ENCODE measurements at places on chromosomes 1 and 21.

- H3K27ac ChIP-seq = no peak overlapping the region
- H3K4me1 ChIP-seq = no peaks in the 10 kb centered on the region
- no peaks in the 10 kb centered on the region for H3K27me3 ChIP-seq
- no peak for DNase-seq
- H3K36me3 ChIP-seq = no peaks in the 10 kb centered on the region
- no peak overlapping the region for H3K4me3 ChIP-seq
Observed at GRCh38 chr1:22426781-22427180, 24.9 kb upstream of the ZBTB40 start.

GRCh38 chr1:84078842-84079202 is 65.2 kb upstream of the PRKACB start:
- peaks cover 13% of the 10 kb centered on the region for H3K4me1 ChIP-seq
- DNase-seq = no peak
- H3K27me3 ChIP-seq = no peaks in the 10 kb centered on the region

DNA sequence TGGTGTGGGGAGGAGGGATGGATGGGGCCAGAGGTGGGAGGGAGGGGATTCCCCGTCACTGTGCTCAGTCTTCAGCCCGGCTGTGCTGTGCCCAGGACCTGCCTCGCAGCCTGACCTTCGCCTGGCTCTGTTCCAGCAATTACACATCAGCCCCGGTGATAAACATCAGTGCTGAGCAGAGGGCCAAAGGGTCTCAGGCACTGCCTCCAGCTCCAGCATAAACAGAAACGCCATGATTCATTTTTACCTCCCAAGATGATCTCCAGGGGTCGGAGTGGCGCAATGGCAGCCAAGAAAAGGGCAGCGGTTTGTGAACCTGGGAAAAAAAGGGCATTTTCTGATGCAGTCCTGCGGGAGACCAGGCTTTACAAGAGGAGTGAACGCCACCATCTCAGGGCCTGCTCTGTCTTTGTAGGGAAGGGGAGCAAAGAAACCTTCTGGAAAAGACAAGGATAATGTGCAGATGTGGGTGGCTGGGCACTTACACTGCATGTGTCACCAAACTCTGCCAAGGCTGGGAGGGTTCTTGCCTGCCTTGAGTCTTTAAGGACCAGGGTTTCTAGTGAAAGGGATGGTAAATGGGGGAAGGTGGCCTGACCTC is 28.1 kb downstream of the SHISA4 start:
- peak; percentile 91 for DNase-seq
- peaks cover 28% of the 10 kb centered on the region for H3K4me1 ChIP-seq
- peak overlapping the region; percentile 72 for H3K27ac ChIP-seq
- no peak overlapping the region for H3K4me3 ChIP-seq

DNA sequence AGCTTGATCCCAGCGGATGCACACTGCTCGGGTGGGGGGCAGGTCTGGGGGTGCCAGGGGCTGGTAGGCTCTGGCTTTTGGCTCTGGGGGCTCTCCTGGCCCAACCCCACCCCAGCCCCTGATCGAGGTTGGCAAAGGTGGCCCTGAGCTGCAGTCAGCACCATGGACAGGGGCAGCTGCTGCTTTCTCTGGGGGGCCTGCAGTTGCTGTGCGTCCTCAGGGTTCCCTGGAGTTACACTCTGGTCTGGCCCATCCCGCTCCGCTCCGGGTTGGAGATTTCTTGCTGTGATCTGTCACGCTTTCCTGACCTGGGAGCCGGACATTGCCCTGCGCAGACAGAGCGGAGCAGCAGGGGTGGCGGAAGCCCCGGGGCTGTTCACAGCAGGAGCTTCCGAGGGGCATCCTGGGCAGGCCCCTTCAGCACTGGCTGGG is 8.0 kb upstream of the PLCH2 start:
- H3K36me3 ChIP-seq = no peaks in the 10 kb centered on the region
- peak; percentile 86 for DNase-seq
- H3K4me1 ChIP-seq = peaks cover 3% of the 10 kb centered on the region
- peaks cover 5% of the 10 kb centered on the region for H3K27me3 ChIP-seq
- H3K4me3 ChIP-seq = no peak overlapping the region

DNA sequence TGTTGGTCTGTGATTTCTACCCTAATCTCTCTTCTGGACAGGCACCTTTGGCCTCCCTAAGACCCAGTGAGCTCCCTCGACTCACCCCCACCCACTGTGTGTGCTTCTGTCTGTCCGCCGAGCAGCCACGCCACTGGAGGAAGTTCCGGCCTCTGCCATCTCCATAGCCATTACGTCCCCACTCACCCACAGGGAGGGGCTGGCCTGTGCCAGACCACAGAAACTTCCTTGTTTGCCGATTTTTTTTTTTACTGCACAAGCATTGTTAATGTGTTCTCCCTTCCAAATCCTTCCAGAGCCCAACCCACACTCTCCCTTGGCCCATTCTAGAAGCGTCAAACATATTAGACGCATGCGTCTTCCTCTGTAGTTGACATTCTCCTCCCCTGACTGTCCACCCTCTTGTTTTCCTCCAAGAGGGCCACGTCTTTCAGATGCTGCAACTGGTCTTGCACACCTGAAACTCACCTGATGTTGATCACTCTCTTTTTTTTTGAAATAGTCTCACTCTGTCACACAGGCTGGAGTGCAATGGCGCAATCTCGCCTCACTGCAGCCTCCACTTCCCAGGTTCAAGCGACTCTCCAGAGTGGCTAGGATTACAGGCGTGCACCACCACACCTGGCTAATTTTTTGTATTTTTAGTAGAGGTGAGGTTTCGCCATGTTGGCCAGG is 72.3 kb downstream of the EVA1C start:
- no peak for DNase-seq
- H3K36me3 ChIP-seq = no peaks in the 10 kb centered on the region
- H3K4me1 ChIP-seq = no peaks in the 10 kb centered on the region
- H3K27me3 ChIP-seq = no peaks in the 10 kb centered on the region

DNA sequence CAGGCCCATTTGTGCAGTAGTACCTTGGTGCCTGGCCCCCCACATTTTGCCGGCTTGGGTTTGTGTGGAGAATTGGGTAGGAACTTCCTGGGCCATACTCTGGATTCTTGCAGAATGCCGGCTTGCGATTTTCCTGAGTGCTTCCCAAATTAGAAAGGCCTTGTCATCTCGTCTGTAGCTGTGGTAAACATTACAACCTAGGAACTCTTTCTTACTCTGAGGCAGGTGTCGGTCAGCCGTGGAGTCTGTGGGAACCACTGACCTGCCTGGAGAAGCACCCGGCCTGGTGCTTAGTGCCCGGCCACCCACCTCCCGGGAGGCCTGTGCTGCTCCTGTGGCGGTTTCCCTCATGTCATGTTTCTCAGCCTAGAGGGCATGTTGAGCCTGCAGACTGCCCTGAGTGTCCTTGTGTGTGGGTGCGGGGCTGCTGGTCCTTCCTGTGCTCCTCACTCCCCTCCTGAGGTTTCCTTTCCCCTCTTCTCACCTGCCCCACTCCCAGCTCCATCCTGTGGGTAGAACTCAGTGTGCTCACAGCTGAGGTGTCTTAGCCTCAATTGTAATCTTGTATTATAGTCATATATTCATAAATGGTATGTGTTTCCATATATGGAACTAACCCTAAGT is 64.7 kb downstream of the S100B start:
- H3K4me3 ChIP-seq = no peak overlapping the region
- DNase-seq = no peak
- H3K4me1 ChIP-seq = peaks cover 12% of the 10 kb centered on the region

- H3K27me3 ChIP-seq = no peaks in the 10 kb centered on the region
- no peak overlapping the region for H3K4me3 ChIP-seq
- H3K4me1 ChIP-seq = no peaks in the 10 kb centered on the region
- peaks cover 7% of the 10 kb centered on the region for H3K36me3 ChIP-seq
- H3K27ac ChIP-seq = no peak overlapping the region
- DNase-seq = peak; percentile 53
Observed at GRCh38 chr1:184691719-184692324, 62.8 kb downstream of the EDEM3 start.

Measured in cardiac muscle cell (in vitro differentiated cells and primary cell).